NCI-H1436 (cell line): ENCODE measurements at places on chromosomes 12 and 14.

- no peak for DNase-seq
These were observed 6.8 kb upstream of the SIVA1 start for GRCh38 chr14:104746071-104746545.

GRCh38 chr12:14280921-14281320 lies 84.6 kb upstream of the ATF7IP start:
- DNase-seq = no peak

DNA sequence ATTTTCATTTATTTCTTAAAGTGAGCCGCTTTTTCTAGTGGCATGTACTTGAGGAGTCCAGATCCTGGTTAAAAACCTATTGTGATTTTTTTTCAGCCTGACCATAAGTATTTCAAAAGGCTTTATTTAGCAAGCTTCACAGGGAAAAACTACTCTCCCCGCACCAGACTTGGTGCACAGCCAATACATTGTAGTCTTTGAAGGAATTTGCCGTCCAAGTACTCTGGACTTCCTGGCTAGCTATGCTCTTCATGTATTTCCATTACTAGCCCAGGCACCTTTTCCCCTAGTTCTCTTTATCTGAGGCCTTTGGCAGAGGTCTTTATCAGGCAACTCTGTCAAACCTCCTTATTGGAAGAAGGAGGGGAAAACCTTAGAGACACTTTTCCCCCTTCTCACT lies 234.7 kb downstream of the CCDC91 start:
- no peak for DNase-seq

GRCh38 chr12:71890475-71890874 lies 48.2 kb upstream of the TPH2 start:
- DNase-seq = no peak

- peak; percentile 11 for DNase-seq
These were observed 70.4 kb upstream of the RIC8B start for GRCh38 chr12:106704081-106704480.

GRCh38 chr12:112574896-112575558 lies 156.3 kb downstream of the PTPN11 start:
- no peak for DNase-seq

- DNase-seq = no peak
These were observed 8.6 kb downstream of the LGR5 start for GRCh38 chr12:71448150-71448581.
